ENCODE measurements at places on chromosomes 2 and 18. TPM values are rescaled to one million over a fixed set of nuclear protein-coding genes. Genes with fewer than 3 reads are reported as not detected.

GRCh38 chr2:241768251-241768711 is 8.3 kb upstream of the GAL3ST2 start:
- no peak for DNase-seq

DNA sequence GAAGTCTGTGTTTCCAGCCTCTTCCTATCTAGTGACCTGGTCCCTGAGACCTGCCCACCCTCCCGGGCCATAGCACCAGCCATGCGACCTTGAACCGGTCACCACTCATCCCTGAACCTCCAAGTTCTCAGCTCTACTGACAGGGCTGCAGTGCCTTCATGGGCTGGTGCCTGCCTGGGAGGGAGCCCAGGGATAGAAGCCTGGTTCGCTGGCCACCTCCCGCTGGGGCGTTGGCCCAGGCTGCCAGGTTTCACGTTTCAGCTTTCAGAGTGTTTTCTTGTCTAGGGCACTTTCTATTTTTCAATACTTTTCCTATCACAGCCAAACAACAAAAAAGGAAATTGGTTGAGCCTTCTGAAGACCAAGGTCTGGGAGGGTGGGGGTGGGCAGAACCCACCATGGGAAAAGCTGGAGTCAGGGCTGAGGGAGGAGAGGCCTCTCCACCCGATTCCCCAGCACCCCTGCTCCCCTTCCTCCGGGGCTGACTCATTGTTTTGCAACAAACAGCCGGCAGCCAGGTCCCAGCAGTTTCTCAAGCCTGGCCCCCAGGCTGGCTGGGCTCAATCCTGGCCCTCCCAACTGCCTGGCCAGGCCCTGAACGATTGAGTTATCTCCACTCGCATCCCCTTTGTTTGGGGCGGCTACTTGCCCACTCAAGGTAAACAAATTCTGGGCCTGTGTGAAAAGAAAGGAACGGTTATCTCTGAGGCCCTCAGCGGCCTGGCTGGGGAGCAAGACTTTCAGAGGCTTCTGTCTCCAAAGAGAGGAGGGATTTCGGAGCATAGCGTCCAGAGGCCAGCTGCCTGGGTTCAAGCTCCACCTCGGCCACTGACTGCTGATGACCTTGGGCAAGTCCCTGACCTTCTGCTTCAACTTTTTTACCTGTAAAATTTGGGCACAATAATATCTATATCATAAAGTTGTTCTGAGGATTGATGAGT is 47.5 kb downstream of the ZFP36L2 start:
- no peak for DNase-seq

DNA sequence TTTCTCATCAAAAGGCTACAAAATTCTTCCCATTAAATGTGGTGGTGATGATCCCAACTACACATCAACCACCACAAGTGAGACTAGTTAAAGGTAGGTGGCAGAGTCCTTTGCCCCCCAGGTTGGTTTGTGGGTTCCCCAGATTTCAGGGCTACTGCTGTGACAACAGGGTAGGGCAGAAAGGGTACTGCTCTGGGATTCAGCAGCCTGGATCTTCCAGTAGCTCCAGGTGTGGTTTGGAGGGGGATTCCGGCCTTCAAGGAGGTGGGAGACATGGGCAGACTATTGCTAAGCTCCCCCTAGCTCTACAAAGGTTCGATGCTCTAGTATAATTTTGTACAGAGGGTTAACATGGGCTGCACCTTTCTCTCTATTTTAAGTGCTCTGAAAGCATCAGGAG is 74.9 kb upstream of the FZD5 start:
- DNase-seq: no peak

DNA sequence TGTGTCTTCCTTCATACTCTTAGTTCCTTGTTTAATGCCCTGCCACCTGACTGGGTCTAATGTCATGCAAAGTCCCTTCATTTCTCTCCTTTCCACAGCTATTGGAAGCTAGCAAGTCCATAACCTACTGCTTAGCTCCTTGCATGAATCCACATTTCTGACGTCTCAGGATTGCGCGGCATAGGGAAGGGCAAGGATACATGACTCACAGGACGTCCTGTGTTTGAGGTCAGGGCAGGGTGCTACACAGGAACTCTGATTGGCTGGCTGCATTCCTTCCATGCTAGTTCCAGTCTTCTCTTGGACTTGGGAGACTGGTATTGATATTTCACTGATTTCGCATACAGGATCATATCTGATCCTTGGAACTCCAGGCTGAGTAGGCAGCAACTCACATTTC is 137.9 kb downstream of the CDH2 start:
- no peak for DNase-seq

DNA sequence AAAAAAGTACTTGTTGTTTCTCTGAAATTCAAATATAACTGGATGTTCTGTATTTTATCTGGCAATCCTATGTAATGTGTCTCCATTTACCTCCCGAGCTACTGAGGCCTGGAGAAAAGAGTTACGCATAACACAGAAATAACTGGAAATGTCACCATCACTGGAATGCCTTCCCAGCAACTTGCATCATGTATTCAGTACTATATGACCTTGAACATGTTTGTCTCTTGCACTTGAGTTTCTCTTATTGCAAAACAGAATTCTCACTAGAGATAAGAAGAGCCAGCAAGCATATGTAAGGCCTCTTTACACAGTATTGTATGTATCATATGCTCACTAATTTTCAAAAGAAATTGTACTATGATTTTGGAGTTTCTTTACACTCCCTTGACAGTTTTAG is 99.6 kb upstream of the CTAGE1 start:
- DNase-seq: no peak

DNA sequence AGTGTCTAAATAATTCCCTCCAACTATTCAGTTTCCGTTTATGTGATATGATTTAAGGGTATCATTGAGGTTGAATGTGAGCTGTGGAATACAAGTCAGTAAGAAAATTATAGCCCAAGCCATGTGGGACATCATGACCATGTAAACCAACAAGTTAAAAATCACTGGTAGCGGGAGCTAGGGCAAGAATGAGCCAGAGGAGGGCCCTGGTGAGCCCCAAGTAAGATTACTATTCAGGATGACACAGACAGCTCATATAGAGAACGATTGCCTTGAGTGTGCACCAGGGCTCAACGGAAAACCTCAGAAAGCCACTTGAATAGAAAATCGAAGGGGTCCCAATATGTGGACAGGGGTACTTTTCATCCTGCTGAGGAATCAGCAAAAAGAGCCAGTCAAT is 87.8 kb upstream of the RBMS1 start:
- no peak for DNase-seq

FKBP1B gene
- 2.5 TPM for total RNA-seq

TFPI gene
- not detected for total RNA-seq

- no peak for DNase-seq
Observed at GRCh38 chr2:41717839-41718238, 330.0 kb upstream of the PKDCC start.

DNA sequence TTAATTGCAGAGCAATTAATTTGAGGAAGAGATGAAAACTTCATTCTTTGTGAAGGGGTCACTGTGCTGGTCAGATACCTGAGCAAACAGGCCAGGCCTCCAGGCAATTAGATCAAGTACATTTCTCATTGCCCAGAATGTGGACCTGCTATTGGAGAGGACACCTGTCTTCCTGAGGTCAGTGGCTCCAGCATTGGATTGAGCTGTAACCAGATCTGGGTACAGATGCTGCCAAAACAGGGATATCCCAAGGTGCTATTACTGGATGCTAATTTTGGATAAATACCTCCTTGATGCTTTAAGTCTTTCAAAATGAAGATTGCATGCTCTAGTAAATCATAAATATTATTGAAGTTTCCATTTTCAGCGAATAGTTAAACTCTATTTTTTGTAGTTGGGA is 131.5 kb downstream of the FAM161A start:
- no peak for DNase-seq

DNA sequence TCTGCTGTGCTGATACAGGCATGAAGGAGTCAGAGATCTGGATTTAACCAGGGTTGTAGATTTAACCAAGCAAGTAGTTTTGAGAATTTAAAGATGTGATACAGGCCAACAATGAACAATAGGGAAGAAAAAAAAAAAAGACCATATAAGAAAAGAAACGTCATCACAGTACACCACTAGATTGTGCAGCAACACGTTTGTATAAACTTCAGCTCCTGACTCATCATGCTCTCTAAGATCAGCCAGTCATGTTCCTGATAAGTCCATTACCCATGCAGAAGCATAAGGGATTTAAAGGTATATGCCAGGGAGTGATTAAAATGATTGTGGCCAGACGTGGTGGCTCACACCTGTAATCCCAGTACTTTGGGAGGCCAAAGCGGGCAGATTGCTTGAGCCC is 22.3 kb upstream of the ERICH2 start:
- DNase-seq: no peak

ALPP gene
- not detected for total RNA-seq

LIMS2 gene
- total RNA-seq: 5.9 TPM

DNA sequence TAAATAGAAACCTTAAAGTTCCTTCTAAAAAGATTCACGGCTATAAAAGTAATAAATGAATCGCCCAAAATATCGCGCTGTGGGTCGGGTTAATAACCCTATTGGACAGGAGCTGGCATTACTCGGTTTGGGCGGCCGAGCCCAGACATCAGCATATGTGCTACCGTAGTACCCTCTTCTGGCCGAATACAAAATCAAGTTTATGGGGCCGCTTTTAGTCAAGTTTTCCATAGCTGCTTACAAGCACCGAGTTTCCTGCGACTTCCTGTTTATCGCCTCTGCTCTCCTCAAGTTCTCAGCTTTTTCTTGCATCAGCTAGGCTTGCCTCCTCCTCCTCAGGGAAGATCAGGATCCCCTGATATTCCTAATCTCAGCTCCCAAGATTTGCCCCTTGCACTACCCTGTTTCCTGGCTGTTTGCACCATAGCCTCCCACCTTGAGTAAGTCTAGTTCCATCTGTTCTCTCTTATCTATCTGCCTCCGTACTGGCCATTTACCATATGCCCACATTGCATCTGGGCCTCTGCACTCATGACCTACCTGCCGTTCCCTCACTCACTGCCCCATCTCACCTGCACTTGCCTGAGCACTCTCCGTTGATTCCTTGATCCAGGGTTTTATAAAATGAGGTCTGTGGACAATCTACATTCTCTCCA is 56.1 kb downstream of the SLC35F5 start:
- DNase-seq: peak; percentile 28

DNA sequence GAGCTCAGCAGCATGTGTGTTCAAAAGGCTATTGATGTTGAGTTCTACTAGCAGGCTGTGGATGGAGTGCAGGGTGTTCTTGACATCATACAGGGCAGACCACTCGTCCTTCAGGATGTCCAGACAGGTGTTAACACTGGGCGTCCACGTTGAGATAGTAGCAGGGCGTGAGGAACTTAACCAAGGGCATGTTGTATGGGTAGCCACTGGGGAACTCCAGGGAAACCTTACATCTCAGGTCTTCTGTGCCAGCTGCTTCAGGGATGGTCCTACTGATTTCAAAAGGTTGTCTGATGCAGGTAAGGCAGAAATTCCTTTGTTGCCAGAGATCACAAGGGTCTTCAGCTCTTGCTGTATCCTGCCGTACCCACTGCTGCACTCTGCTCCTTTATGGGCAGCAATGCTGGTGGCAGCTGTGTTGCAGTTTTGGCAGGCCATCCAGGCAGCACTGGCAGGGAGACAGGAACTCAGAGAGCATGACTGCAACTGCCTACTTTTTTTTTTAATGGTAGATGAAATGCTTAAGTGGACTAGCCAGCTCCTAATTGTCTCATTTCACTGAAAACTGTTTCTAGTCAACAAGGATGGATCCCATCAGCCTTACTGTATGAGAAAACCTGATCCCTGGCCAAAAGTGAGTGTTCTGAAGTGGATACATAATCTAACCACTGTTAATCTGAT is 32.4 kb upstream of the RBBP8 start:
- DNase-seq: no peak

MYOM1 gene
- total RNA-seq: 1.2 TPM

GRCh38 chr2:212284166-212284565 is 254.4 kb downstream of the ERBB4 start:
- DNase-seq: no peak

AQP12B gene
- not detected for total RNA-seq

GRCh38 chr2:63064197-63064596 is 13.6 kb downstream of the OTX1 start:
- DNase-seq: no peak

Measured in CD8-positive, alpha-beta memory T cell (primary cell).